Naive thymus-derived CD4-positive, alpha-beta T cell (primary cell): ENCODE measurements at places on chromosomes 13 and 19. TPM values are rescaled to one million over a fixed set of nuclear protein-coding genes. Genes with fewer than 3 reads are reported as not detected.

GRCh38 chr19:39705578-39706188 lies 1.4 kb downstream of the LGALS14 start:
- H3K36me3 ChIP-seq, result no peaks in the 10 kb centered on the region
- no peaks in the 10 kb centered on the region for H3K27me3 ChIP-seq
- peak overlapping the region; percentile 36 for H3K27ac ChIP-seq
- no peak overlapping the region for H3K4me3 ChIP-seq

DNA sequence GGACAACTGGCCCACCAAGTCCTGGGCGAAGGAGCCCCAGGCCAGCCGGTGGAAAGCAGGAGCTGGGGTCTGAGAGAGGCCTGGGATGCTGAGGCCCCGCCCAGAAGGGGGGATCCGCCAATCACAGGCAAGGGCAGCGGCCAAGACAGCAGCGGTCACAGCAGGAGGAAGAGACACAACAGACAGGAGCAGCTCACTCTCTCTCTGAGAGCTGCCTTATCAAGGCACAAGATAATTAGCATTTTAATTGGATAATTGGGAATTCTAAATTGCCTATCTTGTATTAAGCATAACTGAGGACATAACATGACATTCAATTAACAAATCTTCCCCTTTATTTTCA lies 46.2 kb downstream of the CEBPG start:
- no peak for DNase-seq
- H3K27ac ChIP-seq, result no peak overlapping the region
- no peaks in the 10 kb centered on the region for H3K27me3 ChIP-seq
- H3K4me1 ChIP-seq, result no peaks in the 10 kb centered on the region
- H3K4me3 ChIP-seq, result no peak overlapping the region
- H3K36me3 ChIP-seq, result no peaks in the 10 kb centered on the region

DNA sequence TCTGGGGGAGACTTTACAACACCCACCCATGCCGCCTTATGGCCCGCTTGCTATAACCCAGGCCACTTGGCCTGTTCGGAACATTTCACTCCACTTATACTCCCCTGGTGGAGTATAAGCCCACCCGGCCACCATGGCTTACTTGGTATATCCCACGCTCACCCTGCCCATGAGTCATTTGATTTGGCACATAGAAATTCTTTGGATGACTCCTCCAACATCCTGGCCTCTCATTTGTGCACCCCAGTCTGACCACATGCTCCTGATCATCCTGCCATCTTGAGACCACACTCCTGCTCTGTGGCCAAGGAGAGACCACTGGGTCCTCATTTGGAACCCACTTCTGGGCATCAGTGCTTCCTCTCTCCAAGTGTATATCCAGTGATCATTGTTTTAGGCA lies 5.2 kb downstream of the SPACA6 start:
- H3K36me3 ChIP-seq, result no peaks in the 10 kb centered on the region
- H3K4me1 ChIP-seq, result no peaks in the 10 kb centered on the region
- no peaks in the 10 kb centered on the region for H3K27me3 ChIP-seq
- no peak overlapping the region for H3K27ac ChIP-seq
- no peak for DNase-seq

DNA sequence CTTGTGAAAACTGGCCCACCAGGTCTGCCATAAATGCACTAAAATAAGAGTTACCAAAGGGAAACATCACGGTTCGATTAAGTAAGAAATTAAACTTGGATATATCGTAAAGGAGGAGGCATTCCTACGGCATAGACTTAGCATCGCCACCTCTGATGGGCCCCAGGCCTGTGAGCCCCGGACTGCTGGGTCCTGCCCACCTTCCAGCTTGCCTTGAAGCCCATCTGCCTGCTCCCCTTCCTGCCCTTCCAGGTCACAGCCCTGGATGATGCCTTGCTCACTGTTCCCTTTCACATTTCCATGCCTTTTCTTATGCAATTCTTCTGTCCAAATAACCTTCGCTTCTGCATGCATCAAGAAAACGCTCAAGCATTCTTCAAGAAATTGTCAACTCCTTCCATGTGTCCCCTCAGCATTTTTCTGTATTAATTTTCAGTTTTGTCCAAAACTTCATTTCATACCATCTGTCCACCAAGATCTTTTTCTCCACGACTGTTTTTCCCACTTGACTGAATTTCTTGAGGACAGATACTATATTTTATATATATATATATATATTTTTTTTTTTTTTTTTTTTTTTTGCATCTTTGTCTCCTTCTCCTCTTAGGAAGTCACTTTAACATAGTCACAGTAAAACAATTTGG lies 91.2 kb downstream of the DOCK9 start:
- no peak for DNase-seq
- no peaks in the 10 kb centered on the region for H3K4me1 ChIP-seq
- no peak overlapping the region for H3K27ac ChIP-seq
- H3K27me3 ChIP-seq, result no peaks in the 10 kb centered on the region
- no peak overlapping the region for H3K4me3 ChIP-seq

GRCh38 chr13:97648171-97648880 lies 214.4 kb downstream of the RAP2A start:
- no peaks in the 10 kb centered on the region for H3K36me3 ChIP-seq
- DNase-seq, result no peak
- H3K4me1 ChIP-seq, result no peaks in the 10 kb centered on the region
- no peak overlapping the region for H3K27ac ChIP-seq
- H3K4me3 ChIP-seq, result no peak overlapping the region

SLC17A7 gene
- total RNA-seq, result not detected

DNA sequence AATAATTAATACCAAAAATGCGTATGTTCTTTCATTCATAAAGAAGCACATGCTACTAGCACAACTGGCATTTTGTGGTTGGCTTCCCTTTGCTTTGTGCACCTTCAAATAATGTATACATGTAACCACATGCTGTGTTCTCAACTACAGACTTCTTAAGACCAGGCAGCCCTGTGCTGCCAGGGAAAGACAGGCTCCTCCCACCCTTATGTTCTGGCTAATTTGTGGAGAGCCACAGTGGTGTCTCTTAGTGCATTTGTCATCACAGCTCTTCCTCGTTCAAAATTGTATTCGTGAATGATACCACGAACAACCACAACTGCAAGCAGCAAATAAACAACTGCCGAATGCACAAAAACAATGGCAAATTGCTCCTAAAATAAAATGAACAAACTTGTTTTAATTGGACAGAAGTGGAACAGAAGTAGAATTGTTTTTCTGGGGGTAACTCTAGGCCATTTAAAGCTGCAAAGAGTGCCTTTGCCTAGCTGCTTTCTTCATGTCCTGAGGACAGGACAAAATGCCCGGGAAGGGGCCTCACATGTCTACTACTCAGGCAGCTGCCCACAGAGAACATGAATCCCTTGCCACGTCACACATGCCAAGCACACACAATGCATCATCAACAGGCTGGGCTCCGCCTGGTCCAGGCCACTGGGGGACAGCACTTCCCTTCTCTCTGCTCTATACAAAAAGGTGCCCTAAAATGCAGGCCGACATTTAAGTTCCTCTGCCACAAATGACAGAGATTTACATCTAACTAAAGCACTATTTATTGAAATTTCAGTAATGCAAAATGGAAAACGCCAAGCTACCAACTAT lies 21.7 kb downstream of the IRS2 start:
- peaks cover 16% of the 10 kb centered on the region for H3K4me1 ChIP-seq
- no peaks in the 10 kb centered on the region for H3K27me3 ChIP-seq
- H3K27ac ChIP-seq, result no peak overlapping the region
- H3K36me3 ChIP-seq, result no peaks in the 10 kb centered on the region
- no peak for DNase-seq

DNA sequence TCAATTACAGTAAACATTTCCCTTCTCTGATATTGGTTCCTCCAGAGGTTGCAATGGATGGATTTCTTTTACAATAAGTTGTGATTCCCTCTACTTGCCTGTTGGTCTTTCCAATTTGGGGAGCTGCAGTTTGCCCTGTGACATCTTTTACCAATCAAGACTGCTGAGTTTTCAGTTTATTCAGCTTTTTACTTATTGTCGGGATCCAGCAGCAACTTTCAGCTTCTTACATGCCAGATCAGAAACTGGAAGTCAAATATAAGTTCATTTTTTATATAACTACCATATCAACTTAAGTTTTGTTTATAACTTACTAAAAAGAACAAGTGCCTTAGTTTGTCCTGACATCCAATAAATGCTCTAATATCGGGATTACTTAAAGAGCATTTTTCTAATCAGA lies 10.5 kb downstream of the OR10H3 start:
- peaks cover 7% of the 10 kb centered on the region for H3K27me3 ChIP-seq
- no peak overlapping the region for H3K4me3 ChIP-seq
- H3K4me1 ChIP-seq, result no peaks in the 10 kb centered on the region
- no peak overlapping the region for H3K27ac ChIP-seq

- no peak overlapping the region for H3K4me3 ChIP-seq
- H3K27ac ChIP-seq, result no peak overlapping the region
- H3K27me3 ChIP-seq, result no peaks in the 10 kb centered on the region
- no peak for DNase-seq
Observed at GRCh38 chr19:46514589-46515289, 19.1 kb upstream of the PNMA8B start.

- H3K4me1 ChIP-seq, result no peaks in the 10 kb centered on the region
- no peak overlapping the region for H3K4me3 ChIP-seq
- H3K27ac ChIP-seq, result no peak overlapping the region
- DNase-seq, result no peak
- H3K27me3 ChIP-seq, result peaks cover 12% of the 10 kb centered on the region
- no peaks in the 10 kb centered on the region for H3K36me3 ChIP-seq
Observed at GRCh38 chr19:45336696-45337251, 3.8 kb upstream of the KLC3 start.

CLEC4G gene
- total RNA-seq, result not detected

DNA sequence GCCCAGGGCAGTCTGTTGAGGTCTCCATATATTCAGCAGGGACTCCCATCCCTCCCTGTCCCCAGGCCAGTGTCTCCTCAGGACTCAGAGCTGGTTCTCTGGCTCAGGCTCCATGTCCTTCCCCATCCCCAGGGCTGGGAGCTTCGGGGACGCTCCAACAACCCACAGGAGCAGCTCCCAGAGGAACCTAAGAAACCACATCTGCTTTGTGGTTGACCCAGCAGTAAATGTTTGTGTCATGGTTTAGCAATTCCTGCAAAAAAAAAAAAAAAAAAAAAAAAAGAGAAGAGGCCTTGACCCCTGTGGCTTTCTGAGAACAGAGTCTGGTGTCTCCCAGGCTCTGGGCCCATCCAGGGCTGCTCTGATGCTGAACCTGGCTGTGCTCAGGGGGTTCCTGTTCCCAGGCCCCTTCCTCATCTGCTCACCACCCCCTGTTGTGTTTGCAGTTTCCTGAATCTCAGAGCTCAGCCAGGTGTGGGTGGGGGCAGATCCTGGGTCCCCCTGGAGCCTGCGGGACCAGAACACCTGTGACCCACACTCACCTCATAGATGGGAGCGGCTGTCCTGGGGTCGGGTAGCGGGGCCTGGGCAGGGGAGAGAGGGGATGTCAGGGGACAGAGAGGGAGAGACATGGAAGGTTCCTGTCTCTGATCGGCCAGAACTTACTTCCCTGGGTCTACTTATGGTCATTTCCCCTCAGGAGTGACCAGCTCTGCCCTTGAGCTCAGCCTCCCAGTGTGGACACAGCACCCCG lies 25.2 kb upstream of the CEACAM1 start:
- no peak overlapping the region for H3K4me3 ChIP-seq
- DNase-seq, result no peak

DNA sequence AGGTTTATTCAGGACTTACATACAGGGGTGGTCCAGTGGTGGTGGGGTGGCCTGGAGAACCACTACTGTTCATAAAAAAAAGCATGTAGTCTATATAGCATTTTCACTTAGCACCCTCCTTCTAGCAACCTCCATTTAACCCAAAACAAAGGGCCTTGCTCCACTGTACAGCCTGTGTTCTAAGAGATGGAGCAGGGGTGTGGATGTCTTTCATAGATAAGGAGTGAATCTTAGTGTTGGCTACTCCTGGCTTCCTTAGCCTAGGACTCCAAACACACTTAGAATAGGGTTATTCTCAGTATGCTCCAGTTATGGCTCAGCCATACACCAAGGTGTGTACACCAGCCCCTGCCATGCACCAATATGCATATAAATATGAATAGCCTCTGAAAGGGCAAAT lies 95.2 kb downstream of the ELF1 start:
- no peaks in the 10 kb centered on the region for H3K4me1 ChIP-seq
- H3K4me3 ChIP-seq, result no peak overlapping the region
- no peak overlapping the region for H3K27ac ChIP-seq

DNA sequence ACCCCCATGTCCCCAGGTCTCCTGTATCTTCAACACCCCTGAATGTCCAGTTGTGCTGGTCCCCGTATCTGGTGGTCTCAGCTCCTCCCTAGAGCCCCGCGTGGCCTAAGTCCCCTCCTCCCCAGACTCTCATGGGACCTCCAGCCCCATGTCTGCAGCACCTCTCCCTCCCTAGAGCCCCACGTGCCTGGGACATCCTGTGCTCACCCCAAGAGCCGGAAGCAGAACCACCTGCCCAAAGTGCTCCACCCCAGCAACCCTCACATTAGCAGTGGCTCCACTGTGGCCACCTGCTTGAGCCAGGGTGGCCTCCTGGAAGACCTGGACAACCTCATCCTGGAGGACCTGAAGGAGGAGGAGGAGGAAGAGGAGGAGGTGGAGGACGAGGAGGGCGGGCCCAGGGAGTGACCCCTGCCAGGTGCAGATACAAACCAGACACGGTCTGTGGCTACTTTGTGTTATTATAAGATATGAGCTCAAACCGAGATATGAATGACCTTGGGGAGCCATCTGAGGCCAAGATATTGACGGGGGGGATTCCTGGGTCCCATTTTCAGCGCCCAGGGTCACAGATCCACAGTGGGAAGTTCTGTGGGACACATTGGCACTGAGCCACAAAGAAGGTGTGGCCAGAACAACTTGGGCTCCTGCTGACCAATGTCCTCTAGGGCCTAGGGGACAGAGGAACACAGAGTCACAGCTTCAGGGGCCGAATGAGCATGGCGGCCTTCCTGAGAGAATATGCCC lies 6.0 kb downstream of the SHFL start:
- DNase-seq, result no peak
- no peak overlapping the region for H3K27ac ChIP-seq
- H3K4me3 ChIP-seq, result no peak overlapping the region
- peaks cover 4% of the 10 kb centered on the region for H3K36me3 ChIP-seq
- no peaks in the 10 kb centered on the region for H3K27me3 ChIP-seq

DNA sequence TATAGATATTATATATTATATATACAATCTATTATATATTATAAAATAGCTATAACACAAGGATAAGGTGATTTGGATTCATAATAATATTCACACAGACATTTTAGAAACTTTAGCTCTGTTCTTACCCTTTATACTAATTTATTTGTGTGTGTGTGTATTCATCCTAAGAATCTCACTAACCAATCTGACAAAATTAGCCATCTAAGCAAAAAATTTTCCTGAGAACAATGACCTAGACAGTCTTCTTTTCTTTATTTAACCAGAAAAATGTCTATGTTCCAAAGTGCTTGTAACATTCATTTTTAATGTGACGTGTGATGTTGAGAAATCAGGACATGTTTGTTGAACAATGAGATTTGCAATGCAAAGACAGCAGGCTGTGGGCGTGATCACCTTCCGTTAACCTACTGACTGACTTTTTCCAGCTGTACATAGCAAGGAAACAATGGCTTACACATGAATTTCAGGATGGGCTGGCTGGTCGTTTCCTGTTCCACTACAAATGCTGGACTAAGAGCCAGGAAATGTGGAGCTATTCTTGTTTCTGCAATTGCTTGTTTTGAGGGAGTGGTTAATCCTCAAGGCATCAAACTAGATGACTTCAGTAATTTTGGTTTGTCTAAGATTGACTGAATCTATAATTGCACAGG lies 634.6 kb upstream of the ARGLU1 start:
- no peaks in the 10 kb centered on the region for H3K4me1 ChIP-seq
- H3K27me3 ChIP-seq, result no peaks in the 10 kb centered on the region
- no peak overlapping the region for H3K4me3 ChIP-seq

DLL3 gene
- 0.13 and 0.15 TPM in 2 replicates for total RNA-seq
